Prostate gland (tissue), 2 donors: ENCODE measurements at places on chromosomes 6 and 20.
A peak's percentile ranks its signal among the peaks of the same experiment; 100 is the strongest.

DNA sequence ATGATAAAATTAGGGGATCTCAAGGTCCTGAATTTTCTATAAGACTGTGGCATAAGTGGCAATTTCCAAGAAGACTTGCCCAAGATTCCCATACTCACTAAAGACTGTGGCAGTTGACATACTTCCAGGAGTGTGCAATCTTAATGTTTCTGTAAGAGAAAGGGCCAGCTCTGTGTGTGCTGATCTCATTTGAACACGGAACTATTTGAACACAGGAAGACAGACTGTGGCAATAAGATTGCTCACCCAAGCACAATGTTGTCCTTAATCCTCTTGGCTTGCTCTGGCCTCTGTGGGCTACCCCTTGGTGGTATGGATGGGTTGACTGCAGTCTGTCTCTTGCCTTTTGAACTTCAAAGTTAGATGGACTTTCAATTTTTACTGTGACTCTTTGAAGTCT lies 151.4 kb downstream of the PHF3 start:
- no peak for DNase-seq

DNA sequence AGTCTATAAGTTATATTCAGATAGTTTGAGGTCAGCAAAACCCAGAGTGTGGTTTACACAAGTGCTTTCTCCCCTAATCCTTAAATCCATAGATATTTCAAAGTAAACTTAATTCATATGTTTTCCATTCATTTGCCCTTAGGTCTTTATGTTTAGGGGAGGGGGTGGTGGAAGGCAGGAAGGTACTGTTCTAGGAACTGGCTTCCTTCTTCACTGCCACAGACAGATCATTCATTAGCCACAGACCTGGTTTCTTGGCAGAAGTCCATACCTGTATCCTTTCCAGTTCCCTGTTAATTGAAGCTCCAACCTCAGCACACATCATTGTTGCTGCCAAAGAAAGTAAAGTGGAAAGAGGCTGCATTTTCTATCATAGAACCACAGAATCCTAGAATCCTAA lies 123.0 kb downstream of the AIG1 start:
- DNase-seq = peak; percentile 19

GRCh38 chr6:170207586-170208181 lies 83.2 kb downstream of the DLL1 start:
- peak; percentile 2 for DNase-seq

- DNase-seq = no peak
These were observed 789.6 kb upstream of the EYS start for GRCh38 chr6:66496659-66497058.

DNA sequence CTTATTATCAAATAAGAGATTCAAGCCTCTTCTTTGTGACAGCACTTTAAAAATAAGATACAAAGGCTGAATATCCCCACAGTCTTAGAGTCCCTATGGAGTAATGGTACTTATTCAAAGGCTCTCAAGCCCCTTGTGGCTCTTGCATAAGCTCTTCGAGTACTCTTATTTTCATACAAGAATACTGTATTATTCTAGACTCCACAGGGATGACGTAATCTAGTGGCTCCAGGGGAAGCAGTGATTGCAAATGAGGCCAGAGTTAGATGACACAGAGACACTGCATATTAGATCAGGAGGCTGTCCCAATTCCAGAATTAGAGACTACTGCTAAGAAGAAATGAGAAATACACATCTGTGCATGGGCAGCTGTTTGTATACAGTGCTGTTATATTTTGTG lies 1195.9 kb upstream of the MAP3K7 start:
- no peak for DNase-seq
